ENCODE measurements at places on chromosomes 5 and 9. TPM values are rescaled to one million over a fixed set of nuclear protein-coding genes. Genes with fewer than 3 reads are reported as not detected.

DNA sequence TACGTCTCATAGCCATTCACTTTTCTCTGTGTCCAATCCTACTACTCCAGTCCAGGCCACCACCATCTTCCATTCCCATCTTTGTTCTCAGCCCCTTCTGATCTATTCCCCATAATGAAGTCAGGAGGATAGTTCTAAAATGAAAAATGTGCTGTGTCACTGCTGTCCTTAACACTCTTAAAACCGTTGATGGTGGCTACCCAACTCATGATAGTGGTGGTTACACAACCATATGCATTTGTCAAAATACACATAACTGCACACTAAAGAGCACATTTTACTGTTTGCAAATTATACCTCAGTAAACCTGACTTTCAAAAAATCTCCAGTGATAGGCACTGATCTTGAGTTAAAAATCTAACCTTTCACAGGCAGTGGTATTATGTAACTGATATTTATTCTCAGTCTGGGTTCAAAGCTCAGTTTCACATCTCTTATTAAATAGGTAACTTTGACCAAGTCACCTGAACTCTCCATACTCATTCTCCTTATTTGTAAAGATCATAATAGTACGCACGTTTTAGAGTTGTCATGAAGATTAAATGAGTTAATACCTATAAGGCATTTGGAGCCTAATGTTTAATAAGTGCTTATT lies 24.6 kb upstream of the ADRB2 start:
- DNase-seq, result no peak

HAPLN1 gene
- 3.7 TPM for polyA plus RNA-seq

GRCh38 chr9:38194870-38195269 lies 125.8 kb upstream of the SHB start:
- no peak for DNase-seq

GRCh38 chr9:131098391-131099101 lies 2.2 kb downstream of the AIF1L start:
- DNase-seq, result no peak

GRCh38 chr5:65969539-65970393 lies 43.4 kb downstream of the ERBIN start:
- no peak for DNase-seq

DNA sequence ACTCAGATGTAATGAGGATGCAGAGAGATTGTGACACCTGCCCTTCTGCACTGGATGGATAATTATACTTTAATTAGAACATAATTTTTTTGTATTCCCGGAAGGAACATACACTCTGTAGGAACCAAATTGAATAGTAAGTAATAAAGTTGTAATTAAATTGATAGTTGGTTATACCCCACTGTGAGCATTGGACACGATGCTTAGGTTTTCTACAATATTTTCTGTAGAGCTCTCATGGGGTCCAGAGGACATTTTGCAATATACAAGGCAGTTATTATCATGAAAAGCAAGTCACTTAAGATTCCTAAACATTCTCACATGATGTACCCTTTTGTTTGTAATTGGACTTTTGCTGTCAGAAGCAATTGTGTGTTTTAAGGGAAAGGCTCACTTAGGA lies 63.4 kb downstream of the DIRAS2 start:
- no peak for DNase-seq

DNAJC21 gene
- 75.8 TPM for polyA plus RNA-seq

- DNase-seq, result no peak
These were observed 66.1 kb downstream of the FGF1 start for GRCh38 chr5:142619815-142620214.

Measured in left lung (tissue), 14 donors.